ENCODE measurements at places on chromosomes 4 and X.

DNA sequence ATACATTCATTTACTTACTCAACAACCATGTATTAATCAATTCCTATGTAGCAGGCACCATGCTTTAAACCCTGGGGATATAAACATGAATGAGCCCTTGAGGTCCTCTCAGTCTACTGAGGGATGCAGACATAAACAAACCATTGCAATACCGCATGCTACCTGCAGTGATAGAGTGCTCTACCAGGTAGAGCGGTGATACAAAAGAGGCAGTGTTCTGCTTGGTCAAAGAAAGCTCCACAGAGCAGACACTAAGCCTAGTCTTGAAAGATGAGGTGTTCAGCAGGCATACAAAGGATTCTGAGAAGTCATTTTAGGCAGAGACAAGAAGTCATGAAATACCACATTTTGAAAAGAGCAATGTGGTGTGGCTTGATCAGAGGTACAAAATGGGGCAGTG is 26.9 kb upstream of the AMOT start:
- no peak for DNase-seq

GRCh38 chrX:15737190-15737958 is 696 bp upstream of the CA5B start:
- DNase-seq, result no peak

- DNase-seq, result no peak
These were observed 23.4 kb upstream of the ACSL1 start for GRCh38 chr4:184849185-184849584.

DNA sequence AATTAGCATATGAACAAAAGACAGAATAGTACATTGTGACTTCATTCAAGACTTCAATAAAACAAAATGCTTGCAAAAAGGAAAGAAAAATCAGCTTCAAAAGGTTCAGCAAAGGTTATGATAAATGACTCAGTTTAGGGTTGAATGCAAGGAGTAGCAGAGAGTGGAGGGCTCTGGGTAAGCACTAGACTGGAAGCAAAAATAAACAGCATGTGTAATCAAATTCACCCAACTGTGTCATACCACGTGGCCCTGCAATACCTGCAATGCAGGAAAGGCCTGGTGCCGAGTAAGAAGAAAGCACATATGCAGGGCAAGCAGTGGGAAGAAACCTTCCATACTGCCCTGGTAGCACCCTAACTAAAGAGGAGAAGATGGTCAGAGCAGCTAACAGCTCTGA is 88.7 kb downstream of the ATP11C start:
- DNase-seq, result no peak

- no peak for DNase-seq
These were observed 66.0 kb downstream of the GLRB start for GRCh38 chr4:157141976-157142375.

DNA sequence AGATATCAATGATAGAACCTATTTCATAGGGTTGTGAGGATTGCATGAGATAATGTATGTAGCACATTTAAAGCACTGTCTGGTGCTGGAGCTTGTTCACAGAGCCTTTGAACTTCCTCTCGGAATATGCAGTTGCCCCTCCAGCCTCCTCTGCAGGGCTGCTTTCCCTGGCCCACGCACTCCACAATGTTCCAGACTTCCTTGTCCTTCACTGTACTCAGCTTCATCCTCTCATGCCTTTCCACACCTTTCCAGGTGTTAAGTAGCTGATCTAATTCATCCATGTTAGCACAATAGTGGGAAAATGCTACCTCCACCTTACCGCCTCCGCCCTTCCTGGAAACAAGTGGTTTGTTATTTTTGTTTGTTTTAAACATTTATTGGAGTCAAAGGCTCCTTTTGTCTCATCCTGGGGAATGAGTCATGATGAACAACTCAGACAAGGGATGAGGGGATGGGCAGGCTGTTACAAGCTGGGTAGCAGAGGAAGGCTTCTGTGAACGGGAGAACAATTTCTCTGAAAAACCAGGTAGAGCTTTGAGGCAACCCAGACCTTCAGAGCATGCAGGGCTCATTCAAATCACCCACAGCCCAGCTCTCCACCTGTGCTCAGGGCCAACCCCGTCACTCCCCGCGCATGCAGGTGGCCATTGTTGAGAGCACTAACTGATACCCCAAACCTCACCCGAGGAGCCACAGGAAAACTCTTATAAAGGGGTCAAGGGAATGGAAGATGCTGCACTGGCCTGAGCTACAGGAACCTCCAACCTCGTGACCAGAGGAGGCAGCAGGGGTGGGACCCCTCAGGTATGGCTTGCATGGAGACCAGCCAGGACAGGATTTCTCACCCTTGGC is 84.9 kb upstream of the TBL1X start:
- DNase-seq, result peak; percentile 46

GRCh38 chr4:131026771-131027170 is 1930.8 kb downstream of the C4orf33 start:
- no peak for DNase-seq

- no peak for DNase-seq
These were observed 264.0 kb downstream of the TRIML1 start for GRCh38 chr4:188403272-188403671.

DNA sequence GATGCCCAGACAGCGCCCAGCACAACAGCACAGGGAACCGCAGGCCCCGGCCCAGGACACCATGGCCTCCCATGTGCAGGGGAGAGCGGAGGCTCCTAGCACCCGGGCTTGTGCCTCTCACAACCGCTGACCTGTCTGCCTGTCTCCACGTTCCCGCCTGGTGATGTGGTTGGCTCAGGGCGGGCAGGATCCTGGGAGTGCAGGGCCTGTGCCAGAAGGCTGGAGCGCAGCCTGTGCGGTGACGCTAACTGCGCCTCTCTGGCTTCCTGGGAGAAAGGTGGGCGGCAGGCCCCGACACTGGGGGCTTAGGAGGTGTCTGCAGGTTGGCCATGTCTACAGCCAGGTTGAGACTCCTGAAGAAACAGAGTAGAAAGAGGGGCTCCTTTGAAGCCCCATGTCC is 48.7 kb downstream of the CPZ start:
- DNase-seq, result no peak

DNA sequence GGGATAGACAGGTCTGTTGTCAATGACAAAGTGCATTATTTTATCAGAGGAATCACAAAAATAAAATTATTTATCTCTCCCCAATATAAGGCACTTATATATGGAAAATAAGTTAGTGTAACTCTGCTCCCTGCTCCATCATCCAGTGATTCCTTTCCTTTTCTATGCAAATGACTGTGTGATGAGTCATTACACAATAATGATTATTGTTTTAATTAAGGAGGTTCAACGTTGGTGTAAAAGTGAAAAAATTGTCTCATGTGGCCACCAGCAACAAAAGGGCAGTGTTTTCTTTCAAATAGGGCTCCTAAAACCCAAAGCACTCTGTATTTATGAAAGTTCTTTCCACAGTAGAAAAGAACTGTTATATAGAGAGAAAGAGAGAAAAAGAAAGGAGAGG is 16.7 kb downstream of the SLC7A11 start:
- no peak for DNase-seq

DNA sequence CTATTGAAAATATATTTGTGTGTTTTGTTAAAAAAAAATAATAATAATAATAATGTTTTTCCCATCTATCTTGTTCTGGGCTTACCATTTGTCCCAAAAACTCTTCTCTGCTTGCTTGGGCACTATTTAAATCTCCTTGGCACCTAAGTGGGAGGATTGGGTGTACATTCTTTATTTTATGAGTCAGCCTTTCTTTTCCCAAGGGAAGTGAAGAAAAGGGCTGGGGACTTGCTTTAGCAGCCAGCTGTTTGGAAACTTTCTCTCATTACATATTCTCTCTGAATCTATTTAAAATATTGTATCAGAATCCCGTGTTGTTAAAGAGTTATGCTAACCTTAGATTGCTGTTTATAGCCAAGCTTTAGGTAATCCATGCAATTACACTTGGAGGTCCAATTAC is 2332.4 kb downstream of the ARAP2 start:
- DNase-seq, result no peak

- DNase-seq, result no peak
These were observed 6.3 kb upstream of the PPEF2 start for GRCh38 chr4:75908555-75908954.

DNA sequence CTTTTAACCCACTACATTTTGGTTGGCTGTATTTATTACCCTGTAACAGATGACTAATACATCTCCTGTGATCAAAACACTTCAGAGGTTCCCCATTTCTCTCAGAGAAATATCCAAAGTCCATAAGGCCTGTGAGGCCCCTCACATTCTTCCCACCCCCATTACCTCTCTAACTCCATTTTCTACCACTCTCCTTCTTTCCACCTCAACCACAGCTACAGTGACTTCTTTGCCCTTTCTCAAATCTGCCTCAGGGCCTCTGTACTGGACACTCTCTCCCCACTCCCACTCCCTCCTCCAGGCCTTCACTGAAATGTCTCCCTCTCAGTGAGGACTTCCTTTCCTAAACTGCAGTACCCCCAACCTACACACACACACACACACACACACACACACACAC is 8.4 kb upstream of the TMEM144 start:
- DNase-seq, result no peak

DNA sequence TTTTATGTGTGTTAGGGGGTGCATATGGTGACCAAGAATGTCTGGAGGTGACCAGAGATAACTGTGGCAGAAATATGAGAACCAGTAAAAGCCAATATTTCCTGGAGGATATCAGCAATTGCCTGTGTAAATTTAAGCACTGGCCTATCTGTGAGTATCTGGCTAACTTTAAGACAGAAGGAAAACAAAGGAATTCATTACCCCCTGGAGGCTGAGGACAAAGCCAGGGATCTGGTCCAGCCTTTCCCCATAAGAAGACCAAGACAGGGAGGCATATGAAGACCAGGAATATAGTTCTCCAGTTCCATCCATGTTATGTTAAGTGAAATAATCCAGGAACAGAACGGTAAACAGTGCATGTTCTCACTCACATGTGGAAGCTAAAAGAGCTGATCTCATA is 49.2 kb downstream of the MFAP3L start:
- DNase-seq, result no peak

- peak; percentile 79 for DNase-seq
These were observed 50.0 kb downstream of the HOPX start for GRCh38 chr4:56630876-56631666.

- DNase-seq, result peak; percentile 20
These were observed 46.0 kb downstream of the TFDP3 start for GRCh38 chrX:133171962-133172708.

GRCh38 chrX:46376246-46376885 is 168.9 kb downstream of the ZNF674 start:
- peak; percentile 76 for DNase-seq

DNA sequence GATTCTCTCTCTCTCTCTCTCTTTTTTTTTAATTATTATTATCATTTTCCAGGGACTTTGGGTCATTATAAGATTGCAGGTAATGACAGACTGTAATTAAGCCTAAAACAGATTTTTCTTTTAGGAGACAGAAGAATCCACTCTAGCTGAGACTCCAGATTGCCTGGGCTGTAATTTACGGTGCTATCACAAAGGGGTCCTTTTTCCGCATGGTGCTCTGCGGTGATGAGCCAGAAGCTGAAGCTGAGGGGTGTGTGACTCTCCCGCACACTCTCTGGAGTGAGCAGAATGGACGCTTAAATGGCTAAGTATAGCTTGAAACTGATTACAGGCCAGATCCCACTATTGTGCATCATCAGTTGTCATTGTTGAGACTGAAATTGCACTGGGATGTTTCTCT is 50.0 kb downstream of the LGI2 start:
- DNase-seq, result no peak

DNA sequence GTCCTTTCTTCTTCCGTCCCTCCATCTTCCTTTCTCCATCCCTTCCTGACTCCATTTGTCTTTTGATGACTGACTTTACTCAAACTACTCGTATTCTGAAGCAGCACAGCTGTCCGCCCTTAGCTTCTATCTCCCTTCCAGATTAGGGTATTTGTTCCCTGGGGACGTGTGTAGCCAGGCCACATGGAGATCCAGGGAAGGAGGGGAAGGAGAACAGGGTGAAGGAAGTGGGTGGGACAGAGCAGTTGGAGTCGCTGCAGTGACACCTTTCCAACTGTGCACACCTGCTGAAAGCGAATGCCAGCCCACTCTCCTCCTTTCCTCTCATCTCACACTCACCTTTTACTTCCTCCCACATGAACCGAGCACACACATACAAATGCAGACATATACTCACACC is 323.8 kb downstream of the DCTD start:
- DNase-seq, result no peak

DNA sequence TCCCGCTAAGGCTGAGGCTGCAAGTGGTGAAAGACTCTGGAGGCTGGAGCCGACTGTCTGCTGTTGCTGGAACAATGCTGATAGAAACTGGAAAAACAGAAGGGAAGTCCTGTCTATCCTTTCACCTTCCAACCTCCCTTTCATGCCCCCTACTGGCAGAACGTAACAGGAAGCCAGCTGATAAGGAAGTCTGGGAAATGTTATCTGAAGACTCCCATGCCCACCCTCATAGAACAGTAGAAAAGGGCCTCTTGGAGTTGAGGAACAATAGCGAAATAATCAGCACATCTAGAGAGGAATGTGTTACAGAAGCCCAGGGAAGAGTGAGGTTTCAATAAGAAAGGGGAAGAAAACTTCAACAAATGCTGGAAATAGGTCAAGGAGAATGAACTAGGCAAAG is 117.1 kb upstream of the DKK2 start:
- DNase-seq, result no peak

GRCh38 chr4:32986236-32986635 is 2266.1 kb downstream of the PCDH7 start:
- peak; percentile 34 for DNase-seq

DNA sequence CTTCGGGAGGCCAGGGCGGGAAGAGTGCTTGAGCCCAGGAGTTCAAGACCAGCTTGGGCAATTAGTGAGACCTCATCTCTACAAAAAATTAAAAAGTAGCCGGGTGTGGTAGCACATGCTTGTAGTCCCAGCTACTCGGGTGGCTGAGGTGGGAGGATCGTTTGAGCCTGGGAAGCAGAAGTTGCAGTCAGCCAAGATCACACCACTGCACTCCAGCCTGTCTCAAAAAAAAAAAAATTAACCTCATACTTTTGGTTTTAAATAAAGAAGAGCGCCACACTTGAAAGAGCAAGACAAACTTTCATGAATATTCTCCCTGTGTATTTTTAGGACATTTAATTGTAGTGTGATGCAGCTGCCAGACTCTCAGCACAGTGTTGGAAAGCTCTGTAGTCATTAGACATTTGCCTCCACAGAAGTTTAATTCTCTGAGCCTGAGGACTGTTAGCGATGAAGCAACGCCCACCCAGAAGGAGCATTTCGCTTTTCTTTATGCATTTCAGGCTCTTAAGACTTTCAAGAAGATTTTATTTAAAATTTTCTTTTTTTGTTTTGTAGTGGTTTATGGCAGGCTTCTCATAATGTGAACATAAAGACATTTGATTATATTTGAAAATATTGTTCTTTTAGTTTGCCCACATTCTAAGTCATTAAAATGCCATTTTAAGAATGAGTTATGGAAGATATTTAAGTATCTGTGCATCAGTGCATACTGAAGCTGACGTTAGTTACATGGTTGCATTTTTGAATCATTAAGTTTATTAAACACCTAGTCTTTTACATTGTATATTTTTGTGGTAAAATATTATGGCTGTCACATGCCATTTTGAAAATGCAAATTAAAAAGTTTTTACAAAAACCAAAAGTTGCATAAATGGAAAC is 45.8 kb downstream of the DCLK2 start:
- DNase-seq, result peak; percentile 18

GRCh38 chr4:139736274-139736660 is 70.6 kb downstream of the MGST2 start:
- no peak for DNase-seq

- DNase-seq, result peak; percentile 61
These were observed 5.7 kb upstream of the SCOC start for GRCh38 chr4:140367738-140368137.

Data from astrocyte of the spinal cord (primary cell).